ENCODE measurements at places on chromosomes 3 and 15.

- DNase-seq: no peak
Observed at GRCh38 chr3:4822568-4822967, 156.7 kb upstream of the BHLHE40 start.

GRCh38 chr15:78359041-78359808, 19.1 kb downstream of the CRABP1 start:
- DNase-seq: no peak

GRCh38 chr3:149454746-149455145, 19.8 kb upstream of the TM4SF4 start:
- DNase-seq: no peak

- DNase-seq: no peak
Observed at GRCh38 chr3:58184309-58184981, 26.3 kb downstream of the DNASE1L3 start.

DNA sequence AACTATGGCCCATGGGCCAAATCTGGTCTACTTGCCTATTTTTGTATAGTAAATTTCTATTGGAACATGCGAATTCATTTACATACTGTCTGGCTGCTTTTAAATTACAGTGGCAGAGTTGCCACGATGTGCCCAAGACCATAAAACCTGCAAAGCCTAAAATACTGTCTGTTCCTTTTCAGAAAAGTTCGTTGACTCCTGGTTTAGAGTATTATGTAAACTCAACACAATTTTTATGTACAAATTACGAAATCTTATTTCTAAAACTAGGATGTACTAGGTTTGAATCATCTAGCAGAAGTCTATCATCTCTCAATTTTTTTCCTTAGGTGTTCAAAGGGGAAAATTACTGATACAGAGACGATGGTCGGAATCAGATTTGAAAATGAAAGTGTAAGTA, 26.9 kb downstream of the SENP2 start:
- no peak for DNase-seq

- DNase-seq: no peak
Observed at GRCh38 chr3:26100176-26100575, 310.3 kb downstream of the OXSM start.

GRCh38 chr3:37163262-37164015, 10.9 kb downstream of the LRRFIP2 start:
- DNase-seq: no peak

DNA sequence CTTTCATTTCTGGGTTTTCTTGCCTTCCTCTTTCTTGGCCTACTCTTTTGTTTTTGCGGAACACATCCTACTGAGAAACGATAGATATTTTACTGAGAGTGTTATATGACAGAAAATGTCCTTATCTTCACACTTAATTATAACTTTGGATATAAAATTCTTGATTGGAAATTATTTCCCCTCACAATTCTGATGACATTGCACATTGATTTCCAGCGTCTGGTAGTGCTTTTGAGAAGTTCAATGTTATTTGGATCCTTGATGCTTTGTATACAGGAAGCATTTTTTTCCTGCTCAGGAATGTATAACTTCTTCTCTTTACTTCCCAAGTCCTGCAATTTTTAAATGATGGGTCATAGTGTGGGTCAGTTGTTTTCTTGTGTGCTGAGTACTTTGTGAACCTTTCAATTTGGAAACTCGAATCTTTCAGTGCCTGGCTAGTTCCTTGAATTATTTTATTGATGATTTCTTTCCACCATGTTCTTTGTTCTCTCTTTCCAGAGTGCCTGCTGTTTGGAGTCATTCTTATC, 183.9 kb downstream of the PDCD6IP start:
- no peak for DNase-seq

DNA sequence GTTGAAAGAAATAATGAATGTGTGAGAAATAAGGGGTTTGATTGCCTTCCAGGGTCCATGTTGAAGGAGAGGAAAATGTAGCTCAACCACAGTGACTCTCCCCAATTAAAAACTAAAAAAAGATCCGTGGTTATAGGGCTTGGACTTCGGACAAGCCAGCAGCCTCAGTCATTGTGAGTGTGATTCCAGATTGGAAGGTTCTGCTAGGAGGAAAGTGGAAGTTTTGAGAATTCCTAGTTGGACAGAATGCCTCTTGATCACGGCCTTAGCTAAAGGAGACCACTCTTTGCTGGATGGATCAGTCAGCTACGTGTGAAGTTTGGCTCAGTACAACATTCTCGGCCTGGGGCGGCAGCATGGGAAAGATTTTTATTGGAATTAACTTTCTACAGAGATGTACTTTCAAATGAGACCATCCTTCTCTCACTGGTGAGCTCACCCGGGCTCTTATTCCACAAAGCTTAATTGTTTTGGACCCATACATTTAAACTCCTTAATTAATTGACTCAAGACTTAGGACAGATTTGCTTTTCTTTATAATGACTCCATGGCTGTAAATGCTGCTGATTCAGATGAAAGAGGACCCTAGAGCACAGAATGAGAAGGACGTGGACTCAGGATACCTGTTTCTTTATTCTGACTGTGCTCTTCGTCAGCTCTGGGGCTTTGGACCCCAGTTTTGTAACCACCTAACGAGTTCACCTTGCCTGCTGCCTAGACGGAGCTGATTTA, 27.5 kb downstream of the FLNB start:
- DNase-seq: no peak

GRCh38 chr3:169662843-169663160, 710 bp downstream of the MECOM start:
- DNase-seq: no peak

DNA sequence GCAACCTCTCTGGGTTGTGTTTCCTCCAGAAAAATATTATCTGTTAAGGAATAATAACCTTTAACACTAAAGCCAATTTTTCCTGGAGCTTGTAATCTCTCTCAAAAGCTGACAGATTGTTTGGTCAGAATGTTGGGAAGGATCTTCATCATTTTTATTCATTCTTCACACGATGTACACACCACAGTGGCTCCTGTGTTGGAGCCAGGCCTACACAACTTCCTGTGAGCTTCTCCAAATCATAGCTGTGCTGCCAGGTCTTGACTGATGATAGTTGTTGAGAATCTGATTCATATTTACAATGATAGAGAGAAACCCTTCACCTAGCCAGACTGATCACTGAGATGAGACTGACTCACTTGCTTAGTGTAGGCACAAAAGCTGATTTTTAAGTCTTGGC, 151.0 kb upstream of the ROBO2 start:
- no peak for DNase-seq

GRCh38 chr3:150351398-150351797, 56.7 kb upstream of the TSC22D2 start:
- DNase-seq: no peak

- DNase-seq: no peak
Observed at GRCh38 chr3:53384465-53385423, 37.4 kb upstream of the DCP1A start.

DNA sequence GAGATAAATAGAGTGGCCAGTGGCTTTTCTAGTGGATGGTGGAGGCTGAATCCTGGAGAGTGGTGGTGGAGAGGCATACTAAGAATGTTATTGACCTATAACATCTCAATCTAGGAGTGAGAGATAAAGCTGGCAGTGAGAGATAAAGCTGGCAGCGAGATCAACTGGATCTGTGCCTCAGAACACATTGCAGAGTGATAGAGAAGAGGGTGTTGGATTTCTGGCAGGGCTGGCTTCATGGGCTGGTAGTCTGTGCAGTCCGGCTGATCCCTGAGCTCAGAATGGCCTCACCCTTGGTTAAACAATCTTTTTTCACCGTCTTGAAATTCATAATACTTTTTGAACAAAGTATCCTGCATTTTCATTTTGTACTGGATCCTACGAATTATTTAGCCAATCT, 221.2 kb downstream of the NLGN1 start:
- DNase-seq: no peak

- DNase-seq: no peak
Observed at GRCh38 chr3:53253707-53254508, 1.9 kb downstream of the TKT start.

DNA sequence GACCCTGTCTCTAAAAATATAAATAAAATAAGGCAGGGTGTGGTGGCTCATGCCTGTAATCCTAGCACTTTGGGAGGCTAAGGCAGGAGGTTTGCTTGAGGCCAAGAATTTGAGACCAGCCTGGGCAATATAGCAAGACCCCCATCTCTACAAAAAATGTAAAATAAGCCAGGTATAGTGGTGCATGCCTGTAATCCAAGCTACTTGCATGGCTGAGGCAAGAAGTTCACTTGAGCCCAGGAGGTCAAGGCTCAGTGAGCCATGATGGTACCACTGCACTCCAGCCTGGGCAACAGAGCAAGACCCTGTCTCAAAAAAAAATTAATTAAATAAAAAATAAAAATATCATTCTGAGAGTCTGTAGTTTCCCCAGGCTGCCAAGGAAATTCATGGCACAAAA, 4.1 kb upstream of the JAGN1 start:
- no peak for DNase-seq

DNA sequence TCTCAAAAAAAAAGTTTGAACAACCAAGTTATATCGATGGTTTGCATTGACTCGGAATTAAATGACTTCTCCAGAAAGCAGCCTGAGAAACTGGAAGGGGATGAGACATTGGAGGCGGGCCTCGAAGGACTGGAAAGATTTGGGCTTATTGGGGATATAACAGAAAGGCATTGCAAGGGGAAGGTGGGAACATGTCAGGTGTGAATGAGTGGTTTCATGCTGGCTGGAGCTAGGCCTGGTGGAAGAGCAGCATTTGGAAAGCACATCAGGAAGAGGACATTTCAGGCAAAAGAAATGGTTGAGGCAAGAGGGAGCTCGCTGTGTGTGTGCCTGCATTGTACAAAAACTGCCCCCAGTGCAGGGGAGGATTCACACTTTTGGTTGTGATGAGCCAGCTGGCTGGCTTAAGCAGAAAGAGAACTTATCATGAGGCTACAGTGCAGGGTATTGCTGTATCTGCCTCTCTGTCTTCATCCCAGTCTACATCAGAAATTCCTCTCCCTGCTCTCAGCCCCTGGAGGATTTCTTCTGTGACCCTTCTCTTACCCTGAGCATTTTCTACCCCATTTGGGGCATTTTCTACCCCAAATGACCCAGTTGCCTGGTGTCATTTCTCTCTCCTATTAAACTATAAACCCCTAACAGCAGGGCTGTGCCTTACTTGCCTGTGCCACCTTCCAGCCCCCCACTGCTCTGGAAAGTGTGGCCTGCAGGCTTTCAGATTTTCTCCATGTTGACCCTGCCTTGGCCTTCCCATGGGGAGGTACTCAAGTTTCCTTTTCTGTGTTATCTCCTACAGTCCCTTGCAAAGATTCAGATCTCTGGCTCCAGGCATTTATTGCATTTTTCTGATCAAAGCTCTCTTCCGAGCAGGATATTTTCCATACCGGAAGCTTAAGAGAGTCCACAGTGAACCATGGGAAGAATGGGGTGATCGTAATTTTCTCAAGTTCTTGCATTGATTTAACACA, 64.4 kb upstream of the FLNB start:
- DNase-seq: no peak

DNA sequence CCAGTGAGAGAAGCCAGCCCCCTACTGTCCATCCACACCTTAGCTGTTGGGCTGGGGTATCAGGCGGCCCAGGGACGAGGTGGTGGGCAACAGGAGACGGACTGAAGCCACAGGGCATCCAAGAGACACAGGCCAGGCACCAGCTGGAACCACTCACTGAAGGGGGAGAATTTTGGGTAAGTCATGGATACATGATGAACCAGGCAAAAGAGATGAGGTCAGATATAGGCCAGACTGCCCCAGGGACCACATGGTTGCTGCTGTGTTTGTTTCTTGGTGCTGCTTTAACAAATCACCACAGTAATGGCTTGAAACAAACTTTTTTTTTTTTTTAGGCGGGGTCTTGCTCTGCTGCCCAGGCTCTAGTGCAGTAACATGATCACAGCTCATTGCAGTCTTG, 66.4 kb downstream of the SEMA5B start:
- no peak for DNase-seq

DNA sequence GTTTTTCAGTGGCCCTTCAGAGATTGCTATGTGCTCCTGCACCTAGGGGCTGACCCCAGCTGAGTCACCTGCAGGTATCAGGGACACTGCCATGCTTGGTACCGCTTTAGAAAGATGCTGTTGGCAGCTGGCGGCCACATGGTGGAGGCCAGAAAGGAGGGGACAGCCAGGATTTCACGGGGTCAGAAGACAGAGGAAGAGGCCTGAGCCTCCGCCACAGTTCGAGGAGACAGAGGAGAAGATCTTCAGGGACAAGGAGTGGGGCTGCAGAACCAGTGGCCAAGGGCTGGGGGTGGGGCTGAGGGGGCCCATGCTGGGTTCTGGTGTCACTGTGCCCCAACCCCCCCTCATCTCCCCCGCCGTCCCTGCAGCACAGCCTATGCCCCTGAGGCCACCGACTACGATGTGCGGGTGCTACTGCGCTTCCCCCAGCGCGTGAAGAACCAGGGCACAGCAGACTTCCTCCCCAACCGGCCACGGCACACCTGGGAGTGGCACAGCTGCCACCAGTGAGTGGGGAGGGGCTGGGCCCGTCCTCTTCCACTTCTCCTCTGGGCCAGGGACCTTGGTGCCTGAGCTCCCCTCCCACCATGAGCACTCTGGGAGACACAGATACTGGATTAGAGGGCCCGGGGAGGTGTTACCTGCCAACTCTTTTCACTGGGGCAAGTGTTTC, 19.9 kb downstream of the LOXL1 start:
- no peak for DNase-seq

Data from GM10248 (cell line).